Left ventricle myocardium inferior (tissue), 1 donor: ENCODE measurements at places on chromosomes 6 and 20. TPM values are rescaled to one million over a fixed set of nuclear protein-coding genes. Genes with fewer than 3 reads are reported as not detected.

The CCN5 gene
- 37.0 TPM for total RNA-seq

The TINAG gene
- 0.41 TPM for total RNA-seq

The KCNB1 gene
- total RNA-seq: 0.77 TPM

The PERP gene
- 53.9 TPM for total RNA-seq

The TBX18 gene
- total RNA-seq: 3.5 TPM

The SLC17A3 gene
- not detected for total RNA-seq

The C20orf141 gene
- not detected for total RNA-seq

The BANF2 gene
- not detected for total RNA-seq

The SIRPD gene
- not detected for total RNA-seq

The RAET1G gene
- 0.19 TPM for total RNA-seq

The SALL4 gene
- total RNA-seq: 0.25 TPM

The GNAS-AS1 gene
- total RNA-seq: 0.25 TPM

The POFUT1 gene
- 28.9 TPM for total RNA-seq

The WFDC5 gene
- not detected for total RNA-seq

The CD2AP gene
- total RNA-seq: 9.9 TPM

The MTRF1L gene
- total RNA-seq: 30.9 TPM

The OR2J3 gene
- not detected for total RNA-seq

The RRAGD gene
- total RNA-seq: 123 TPM

The PCNA gene
- 28.0 TPM for total RNA-seq

The PM20D2 gene
- 14.3 TPM for total RNA-seq

The C20orf96 gene
- 6.6 TPM for total RNA-seq

The TAF4 gene
- total RNA-seq: 11.8 TPM

The NMBR gene
- not detected for total RNA-seq

The SYCP2L gene
- 0.33 TPM for total RNA-seq

The PTCHD4 gene
- total RNA-seq: 1.0 TPM

The RNF39 gene
- total RNA-seq: not detected

The KHDC1L gene
- not detected for total RNA-seq

The ADGRF5 gene
- 42.1 TPM for total RNA-seq

The CCND3 gene
- total RNA-seq: 44.5 TPM

The MCCD1 gene
- total RNA-seq: not detected

The SLC22A23 gene
- total RNA-seq: 7.0 TPM

The AIG1 gene
- total RNA-seq: 76.5 TPM

The DSP gene
- 322 TPM for total RNA-seq

The PPIL1 gene
- total RNA-seq: 69.1 TPM
